T follicular helper cell (primary cell): ENCODE measurements at places on chromosomes 16 and 17.

- no peak for DNase-seq
These were observed 55.8 kb downstream of the PLCG2 start for GRCh38 chr16:81834868-81835267.

DNA sequence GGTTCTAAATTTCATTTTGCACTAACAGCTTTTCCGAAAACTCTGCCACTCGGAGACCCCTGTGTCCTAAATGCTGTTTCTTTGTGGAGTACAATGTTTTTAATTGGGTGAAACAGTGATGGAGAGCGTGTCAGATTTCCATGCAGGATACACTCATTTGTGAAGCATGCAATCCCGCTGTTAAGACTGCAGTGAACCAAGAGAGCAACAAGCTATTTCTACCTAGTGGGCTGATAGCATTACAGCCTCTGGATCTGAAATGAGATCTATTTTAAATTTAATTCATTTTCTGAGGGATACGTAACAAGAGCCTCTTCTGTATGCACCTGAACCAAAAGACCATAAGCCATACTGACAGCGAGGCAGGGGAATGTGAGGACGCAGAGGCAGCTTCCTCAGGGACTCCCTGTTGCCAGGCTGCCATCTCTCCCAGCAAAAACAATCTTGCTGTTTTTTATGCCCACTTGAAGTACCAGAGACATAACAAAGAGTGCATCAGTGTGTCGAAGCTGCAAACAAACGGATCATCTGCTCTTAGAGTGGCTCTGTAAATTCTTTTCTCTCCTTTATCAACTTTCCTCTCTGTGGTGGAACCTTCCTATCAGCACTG lies 199.9 kb upstream of the COX10 start:
- DNase-seq: no peak

DNA sequence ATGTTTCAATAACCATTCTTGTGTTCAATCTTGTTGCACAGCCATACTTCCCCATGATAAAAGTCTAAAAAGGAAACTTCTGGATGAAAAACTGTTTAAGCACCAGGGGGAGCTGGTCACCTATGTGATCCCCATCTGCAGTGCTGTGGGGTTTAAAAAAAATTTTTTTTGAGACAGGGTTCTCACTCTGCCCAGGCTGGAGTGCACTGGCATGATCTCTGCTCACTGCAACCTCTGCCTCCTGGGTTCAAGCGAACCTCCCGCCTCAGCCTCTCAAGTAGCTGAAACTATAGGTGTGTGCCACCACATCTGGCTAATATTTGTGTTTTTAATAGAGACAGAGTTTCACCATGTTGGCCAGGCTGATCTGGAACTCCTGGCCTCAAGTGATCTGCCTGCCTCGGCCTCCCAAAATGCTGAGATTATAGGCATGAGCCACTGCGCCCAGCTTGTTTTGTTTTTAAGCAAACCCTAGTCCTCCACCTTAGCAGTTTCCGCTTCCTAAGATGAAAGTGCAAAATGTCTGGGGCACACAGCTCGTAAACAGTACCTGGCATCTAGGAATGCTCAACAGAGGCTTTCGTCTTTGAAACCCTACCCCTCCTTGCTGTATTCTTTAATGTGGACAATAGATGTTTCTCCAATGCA lies 25.4 kb downstream of the DNAJA2 start:
- DNase-seq: peak; percentile 8

DNA sequence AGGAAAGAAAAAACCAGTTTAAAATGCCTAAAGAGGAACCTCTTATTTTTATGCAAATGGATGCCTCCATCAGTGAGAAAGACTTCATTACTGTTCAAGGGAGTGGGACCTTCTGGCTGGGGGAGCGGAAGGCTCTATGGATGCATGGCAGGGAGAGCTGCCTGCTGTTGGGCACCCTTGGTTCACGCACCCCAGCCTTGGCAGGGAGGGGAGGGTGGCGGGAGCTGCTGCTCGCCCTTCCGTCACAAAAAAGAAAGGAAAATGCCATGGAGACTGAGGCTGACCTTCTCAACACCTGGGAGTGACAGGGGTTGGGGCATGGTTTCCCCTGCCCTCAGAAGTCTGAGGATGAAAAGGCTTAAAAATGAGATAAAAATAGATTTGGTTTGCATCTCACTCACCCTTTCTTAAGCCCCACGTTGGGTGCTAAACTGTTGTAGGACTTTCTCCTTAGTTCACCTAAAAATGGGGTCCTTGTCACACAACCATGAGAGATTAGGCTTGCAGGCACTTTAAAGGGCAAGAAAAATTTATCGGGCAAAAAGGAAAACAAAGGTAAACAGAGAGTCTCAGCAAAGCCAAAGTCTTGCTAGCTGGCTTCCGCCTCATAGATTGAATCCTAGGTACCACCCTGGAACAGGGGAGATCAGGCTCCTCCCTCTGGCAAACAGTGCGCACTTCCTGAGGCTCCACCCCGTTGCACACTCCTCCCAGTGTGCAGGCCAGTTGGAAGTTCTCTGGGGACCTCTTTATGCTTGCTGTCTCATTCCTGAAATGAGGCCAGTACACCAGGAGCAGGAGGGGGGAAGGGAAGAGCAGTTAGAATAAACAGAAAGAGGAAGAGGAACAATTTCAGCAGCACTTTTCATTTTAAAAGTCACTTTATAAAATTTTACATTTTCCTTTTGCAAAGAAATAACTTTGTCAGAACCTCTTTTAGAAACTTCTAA lies 31.6 kb downstream of the PHKB start:
- DNase-seq: no peak

DNA sequence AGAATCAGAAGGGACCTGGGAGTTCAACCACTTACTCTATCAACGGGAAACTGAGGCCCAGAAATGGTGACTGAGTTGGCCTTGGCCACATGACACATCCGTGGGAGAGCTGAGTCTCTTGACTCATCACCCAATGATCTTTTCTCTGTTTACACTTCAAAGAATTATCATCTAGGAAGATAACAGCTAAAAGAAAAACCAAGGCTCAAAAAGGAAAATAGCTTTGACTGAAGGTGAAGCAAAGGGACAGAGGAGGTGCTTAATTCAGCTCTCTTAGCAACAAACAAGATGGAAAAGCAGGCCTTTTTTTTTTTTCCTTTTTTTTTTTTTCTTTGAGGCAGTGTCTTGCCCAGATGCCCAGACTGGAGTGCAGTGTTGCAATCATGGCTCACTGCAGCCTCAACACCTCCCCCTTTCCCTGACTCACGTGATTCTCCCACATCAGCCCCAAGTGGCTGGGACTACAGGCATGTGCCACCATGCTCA lies 16.7 kb downstream of the ERCC4 start:
- DNase-seq: no peak

DNA sequence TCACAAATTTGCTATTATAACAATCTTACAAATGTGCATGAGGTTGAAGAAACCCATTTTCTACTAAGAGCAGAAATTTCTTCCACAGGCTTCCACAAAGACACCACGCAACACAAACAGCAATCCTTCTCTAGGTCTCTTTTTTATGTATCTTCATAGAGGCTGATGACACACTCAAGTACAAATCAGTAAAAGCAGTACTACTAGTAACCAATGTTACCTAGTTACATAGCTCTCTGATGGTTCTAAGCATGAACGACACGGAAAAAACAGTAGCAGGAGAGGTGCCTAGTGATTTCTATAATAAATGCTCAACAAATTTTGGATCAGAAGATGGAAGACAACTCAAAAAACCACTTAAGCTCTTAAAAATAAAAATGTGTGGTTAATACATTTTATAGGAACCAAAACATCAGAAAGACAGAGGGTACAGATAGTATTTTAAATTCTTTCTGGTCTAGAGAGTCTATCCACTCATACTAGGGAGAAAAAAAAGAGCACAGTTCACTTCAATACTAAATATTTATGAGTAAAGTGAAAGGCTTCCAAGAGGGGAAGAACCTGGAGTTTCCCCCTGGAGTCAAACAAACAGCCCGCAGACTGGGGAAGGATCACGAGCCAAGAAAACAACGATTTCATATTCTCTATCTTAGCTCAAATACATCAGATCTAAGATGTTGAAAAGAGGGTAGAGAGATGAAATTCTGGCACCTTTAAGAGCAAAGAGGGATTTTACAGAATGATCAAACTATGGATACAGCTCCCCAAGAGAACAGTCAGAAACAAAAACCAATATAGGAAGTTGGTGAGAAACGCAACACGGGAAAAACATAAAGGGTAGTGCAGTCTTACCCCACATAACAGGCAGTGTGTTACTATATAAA lies 40.2 kb downstream of the SMG6 start:
- no peak for DNase-seq

- DNase-seq: no peak
These were observed 15.2 kb downstream of the MRM3 start for GRCh38 chr17:797236-797840.

DNA sequence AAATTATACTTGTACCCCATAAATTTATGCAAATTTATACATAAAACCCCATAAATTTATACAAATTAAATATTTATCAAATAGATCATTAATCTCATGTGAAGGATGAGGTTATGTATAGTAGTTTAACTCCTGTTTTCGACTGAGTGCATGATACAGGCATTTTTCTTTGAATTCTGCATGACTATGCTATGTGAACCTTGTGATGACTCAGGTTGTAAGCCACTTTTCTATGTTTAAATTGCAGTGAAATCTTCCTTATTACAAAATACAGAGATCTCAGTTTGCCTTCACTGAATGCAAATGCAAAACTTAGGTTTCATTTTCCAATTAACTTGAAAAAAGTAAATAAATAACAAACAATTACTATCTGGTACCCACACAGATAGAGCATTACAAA lies 843.7 kb downstream of the CDH11 start:
- DNase-seq: no peak

- no peak for DNase-seq
These were observed 32.2 kb downstream of the HSD17B2 start for GRCh38 chr16:82067042-82067803.

GRCh38 chr16:85514295-85514597 lies 98.9 kb upstream of the GSE1 start:
- no peak for DNase-seq

DNA sequence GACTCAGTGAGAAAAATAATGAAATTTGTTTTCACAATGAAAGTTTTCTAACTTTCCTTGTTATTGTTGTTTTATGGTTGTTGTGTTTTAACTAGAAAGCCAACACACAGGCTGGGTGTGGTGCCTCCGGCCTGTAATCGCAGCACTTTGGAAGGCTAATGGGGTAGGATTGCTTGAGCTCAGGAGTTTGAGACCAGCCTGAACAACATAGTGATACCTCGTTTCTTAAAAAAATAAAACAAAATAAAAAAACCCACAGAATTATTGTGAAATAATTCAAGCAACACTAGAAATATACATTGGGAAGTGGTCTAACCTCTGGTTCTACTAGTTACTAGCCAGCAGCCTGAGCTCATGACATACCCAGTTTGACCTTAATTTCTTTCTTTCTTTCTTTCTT lies 630 bp downstream of the MILR1 start:
- no peak for DNase-seq

- DNase-seq: no peak
These were observed 1.2 kb downstream of the CCDC137 start for GRCh38 chr17:81667754-81668153.

- DNase-seq: no peak
These were observed 42.5 kb downstream of the ARHGAP17 start for GRCh38 chr16:24972608-24973220.

GRCh38 chr17:699345-699744 lies 15.3 kb downstream of the VPS53 start:
- no peak for DNase-seq

- DNase-seq: no peak
These were observed 20.6 kb downstream of the ADORA2B start for GRCh38 chr17:15965528-15965927.

DNA sequence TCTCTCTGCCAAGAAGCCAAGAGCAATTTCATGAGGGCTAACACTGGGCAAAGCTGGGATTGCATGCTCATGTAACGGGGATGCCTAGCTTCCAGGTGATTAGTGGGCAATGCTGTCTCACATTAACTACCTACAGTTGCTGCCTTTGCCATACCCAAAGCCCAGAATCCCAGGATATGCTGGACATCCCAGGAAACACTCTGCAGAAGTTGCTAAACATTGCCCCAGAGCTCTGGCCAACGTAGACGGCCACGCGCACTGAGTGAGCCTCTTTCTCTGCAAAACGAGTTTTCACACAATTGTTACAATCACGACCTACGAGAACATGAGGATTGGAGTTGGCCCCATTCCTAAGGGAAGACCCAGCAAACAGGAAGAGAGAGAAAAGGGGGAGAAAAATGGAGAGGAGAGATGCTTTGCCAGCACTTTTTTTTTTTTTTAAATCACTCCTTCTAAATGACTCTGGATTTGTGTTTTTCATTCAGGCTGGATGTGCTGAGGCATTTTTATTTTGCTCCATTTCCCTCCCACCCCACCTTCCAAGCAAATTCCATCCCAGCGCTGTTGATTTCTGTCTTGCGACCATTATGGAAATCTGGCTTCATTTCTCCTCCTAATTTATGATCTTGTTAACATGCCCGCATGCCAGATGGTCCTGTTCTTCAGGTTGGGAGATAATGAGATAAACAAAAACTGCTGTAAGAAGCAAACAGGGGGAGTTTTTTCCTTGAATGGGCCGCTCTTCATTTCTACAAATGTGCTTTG lies 112.8 kb upstream of the DNAH9 start:
- DNase-seq: no peak

- no peak for DNase-seq
These were observed 1.0 kb upstream of the MSI2 start for GRCh38 chr17:57255182-57255775.

GRCh38 chr17:49495842-49496182 lies 719 bp downstream of the NGFR start:
- no peak for DNase-seq

GRCh38 chr16:84753412-84754326 lies 53.9 kb downstream of the USP10 start:
- no peak for DNase-seq

DNA sequence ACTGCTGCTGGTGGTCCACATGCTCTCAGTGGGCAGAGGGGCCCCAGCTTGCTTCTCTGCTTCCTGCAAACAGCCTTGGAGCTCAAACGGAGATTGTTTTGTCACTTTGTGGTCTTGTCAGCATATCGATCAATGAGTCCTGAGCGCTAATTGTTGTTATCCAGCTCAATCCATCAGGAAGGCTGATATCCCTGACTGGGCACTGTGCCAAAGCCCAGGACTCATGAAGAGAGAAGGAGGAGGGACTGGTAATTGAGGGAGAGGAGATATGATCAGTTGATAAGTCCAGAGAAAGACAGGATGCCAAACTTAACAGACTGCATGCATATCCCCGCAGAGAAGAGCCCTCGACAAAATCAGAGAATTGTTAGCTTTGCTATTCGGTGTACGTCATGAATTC lies 58.6 kb upstream of the DNAH9 start:
- DNase-seq: no peak

DNA sequence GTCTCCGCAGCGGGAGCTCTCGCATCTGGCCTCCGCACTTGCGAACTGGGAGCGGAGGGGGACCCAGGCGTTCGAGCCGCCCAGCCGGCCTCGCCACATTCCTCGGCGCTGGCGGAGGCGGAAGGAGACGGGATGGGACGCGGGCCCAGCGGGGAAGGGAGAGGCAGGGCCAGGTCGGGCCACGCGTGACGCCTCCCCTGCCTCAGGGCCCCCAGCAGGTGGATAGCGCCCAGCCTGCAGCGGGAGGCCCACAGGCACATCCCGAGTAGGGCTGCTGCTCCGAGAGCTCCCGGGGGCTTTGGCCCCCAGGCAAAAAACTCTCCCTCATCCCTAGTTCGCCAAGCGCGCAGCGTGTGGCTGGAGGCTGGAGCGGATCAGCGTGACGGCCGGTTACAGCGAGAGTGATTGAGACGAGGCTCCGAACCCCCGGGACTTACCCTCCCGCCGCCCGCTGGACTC lies 800 bp downstream of the PLEKHH3 start:
- no peak for DNase-seq
